Stimulated activated CD4-positive, alpha-beta T cell treated with anti-CD3 and anti-CD28 coated beads, TNF-alpha, amount 100 ng/mL, for 4 hours (primary cell): ENCODE measurements at places on chromosomes 5 and 9.

- no peak for DNase-seq
Measured at GRCh38 chr5:2133080-2133479, 250.4 kb upstream of the IRX4 start.

DNA sequence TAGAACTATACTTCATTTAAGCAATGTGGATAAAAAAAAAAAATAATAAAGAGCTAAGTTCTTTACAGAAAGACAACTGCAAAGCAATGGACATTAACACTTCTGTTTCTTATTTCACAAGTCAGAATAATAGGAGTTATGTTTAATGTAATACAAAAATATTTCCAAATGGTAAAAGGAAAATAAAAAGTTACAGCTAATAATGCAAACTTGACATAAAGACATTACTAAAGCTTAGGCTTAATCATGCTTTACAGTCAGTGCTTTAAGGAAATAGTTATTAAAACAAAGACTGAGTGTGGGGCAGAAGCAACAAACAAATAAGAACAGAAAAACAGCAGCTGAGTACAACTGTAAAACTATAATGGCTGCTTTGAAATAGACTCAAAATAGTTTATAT, 56.7 kb downstream of the ZFR start:
- DNase-seq, result no peak

GRCh38 chr5:38922199-38922598, 76.4 kb downstream of the OSMR start:
- peak; percentile 4 for DNase-seq

- no peak for DNase-seq
Measured at GRCh38 chr5:38598296-38598993, 42.0 kb upstream of the LIFR start.

DNA sequence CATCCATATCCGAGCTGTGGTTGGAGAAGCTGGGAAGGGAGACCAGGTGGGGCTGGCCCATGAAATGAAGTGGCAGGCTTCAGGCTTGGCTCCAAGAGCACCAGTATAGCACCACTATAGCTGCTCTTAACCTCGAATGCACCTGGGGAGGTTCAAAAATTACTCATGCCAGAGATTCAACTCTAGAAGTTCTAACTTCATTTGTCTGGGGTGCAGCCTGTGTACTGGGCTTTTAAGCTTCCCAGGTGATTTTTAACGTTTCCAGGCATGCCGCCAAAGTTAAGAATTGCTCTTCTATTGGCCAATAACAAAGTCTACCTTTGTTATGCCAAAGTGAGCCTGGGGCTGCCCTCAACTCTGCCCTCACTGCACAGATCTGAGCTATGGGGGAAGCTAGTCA, 458 bp downstream of the PRSS3 start:
- DNase-seq, result no peak

DNA sequence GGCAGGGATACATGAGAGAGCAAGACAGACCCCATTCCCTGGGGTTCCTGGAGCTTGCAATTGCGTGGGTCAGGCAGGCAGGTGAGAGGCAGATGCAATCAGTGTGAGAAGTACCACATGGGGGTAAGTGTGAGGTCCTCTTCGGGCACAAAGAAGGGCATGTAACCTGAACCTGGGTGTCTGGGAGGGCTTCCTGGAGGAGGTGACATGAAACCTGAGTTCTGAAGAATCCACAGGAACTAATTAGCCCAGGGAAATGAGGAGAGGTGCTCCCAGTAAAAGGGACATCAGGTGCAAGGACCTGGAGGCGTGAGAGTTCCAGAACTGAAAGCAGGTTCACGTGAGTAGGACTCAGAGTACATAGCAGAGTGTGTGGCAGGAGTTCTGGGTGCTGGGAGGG, 2.5 kb downstream of the AMBP start:
- DNase-seq, result no peak

DNA sequence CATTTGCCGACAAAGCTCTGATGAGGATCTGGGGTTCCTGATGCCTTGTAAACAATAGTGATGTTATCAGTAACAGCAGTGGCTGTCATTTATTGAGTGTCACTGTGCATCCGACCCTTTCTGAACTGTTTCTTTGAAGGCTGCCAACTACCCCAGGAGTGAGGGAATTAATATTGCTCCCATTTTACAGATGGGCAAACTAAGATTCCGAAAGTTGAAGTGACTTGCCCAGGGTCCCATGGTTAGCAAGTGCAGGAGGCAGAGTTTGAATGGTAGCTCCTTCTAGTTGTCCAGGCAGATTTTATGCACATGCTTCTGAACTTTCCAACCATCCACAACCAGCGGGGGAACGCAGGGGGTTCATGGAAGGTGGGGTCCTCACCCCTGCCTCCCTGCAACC, 81.9 kb downstream of the COL27A1 start:
- no peak for DNase-seq

DNA sequence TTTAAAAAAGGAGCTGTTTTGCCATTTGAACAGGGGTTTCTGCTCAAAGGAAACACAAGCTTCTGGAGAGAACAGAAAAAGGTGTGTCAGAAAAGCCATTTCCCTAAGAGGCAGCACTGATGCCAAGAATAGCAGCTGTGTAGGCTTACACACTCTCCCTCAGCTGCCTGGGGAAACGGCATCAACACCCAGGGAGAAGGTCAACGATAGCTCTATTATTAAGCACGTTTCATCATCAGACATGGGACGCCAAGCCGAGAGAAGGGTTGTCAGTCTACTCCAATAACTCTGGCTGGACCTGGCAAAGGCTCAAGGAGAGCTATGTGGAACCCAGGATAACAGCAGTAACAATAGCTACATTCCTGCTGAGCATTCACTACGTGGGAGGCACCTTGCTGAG, 314.2 kb downstream of the CDK5RAP2 start:
- DNase-seq, result no peak

GRCh38 chr9:96493757-96494156, 43.8 kb downstream of the HABP4 start:
- DNase-seq, result no peak

DNA sequence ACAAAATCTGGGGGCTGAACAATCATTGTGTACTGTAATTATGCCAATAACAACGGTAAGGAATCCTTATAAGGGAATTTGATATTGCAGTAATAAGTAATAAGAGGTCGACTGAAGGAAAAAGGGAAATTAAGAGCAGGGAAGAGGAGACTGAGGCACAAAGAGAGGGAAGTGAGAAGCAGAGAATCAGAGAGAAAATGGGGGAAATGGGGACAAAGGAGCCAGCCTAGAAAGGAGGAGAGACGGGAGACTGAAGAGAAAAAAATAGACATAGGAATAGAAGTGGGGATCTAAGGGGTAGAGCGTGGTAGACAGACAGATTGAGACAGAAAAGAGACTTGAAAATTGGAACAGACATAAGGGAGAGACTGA, 518 bp upstream of the ZNF300 start:
- DNase-seq, result no peak

DNA sequence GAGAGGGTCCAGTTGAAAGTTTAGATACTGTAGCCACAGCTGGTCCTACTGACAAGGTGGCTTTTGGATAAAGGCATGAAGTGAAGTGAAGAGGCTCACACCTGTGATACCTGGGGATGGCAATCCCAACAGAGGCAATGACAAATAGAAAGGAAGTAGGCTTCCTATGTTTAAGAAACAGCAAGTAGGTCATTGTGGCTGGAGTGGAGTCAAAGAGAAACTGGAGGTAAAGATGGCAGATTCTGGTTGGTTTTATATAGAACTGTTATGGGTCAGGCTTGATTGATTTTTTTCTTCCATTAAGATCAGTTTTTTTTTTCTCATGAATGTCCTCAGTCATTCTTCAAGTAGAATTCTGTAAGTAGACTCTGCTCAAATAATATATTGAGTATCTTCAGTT, 79.5 kb downstream of the ANXA1 start:
- DNase-seq, result no peak

GRCh38 chr5:87184605-87185004, 83.1 kb upstream of the RASA1 start:
- no peak for DNase-seq

DNA sequence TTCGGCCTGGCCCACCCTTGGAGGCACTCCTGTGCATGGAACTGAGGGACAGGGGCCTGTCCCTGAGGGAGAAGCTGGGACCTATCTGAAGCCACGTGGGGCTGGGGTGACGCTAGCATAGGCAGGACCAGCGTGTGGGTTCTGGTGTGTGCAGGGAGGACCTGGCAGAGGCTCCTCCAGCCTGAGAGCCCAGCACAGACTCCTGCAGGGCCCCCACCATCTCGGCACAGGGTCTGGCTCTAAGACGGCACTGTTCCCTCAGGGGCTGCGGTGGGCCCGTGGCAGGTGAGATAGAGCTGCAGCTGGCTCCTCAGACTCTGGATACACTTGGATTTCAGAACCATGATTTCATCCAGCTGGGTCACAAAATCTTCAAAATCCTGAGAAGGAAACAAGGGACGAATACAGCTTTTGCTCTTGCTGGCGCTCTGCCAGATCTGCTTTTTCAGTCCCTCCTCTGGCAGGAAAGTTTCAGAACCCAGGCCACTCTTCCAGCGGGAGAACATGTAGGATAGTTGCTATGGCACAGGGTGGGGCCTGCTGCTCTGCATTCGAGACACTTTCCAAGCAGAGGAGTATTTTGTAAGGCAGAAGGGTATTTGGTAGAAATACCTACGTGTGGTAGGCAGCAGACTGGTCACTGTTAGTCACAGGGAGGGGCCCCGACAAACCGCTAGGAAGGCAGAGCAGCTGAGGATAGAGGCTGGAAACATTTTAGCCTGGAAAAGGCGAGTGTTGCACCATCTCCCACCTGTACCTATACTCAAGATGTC, 74.7 kb downstream of the KIF24 start:
- no peak for DNase-seq

- no peak for DNase-seq
Measured at GRCh38 chr5:16665601-16666000, 48.8 kb upstream of the RETREG1 start.

DNA sequence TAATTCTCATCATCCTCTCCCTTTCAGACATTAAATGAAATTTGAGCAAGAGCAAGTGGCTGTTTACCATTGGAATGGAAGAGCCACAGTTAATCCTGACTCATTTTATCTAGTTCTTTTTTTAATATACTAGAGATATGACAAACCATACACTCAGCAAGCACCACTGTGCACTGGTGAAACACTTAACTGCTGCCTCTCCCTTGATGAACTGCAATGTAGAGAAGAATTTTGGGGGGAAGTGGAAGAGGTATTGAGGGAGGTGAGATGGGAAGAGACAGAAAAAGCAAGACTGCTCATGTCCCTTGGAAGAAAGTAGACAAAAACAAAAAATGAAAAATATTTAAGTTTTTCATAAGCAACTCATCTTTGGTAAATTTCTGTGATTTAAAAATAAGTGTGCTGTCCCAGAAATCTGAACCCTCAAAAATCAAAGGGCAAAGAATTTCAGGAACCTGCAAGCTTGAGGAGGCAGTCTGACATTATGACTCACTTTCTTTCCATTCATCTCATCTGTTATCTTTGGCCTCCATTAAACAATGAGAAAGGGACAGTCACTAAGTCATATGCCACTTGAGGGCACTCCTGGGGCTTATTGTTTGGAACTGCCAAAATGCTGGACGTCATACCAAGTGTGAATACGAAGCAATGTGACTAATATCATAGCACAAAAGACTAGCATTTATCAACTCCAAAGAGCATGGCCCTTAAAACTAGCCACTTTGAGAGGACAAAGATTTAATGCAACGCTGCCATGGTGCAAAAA, 566.8 kb upstream of the DMAC1 start:
- DNase-seq, result no peak

DNA sequence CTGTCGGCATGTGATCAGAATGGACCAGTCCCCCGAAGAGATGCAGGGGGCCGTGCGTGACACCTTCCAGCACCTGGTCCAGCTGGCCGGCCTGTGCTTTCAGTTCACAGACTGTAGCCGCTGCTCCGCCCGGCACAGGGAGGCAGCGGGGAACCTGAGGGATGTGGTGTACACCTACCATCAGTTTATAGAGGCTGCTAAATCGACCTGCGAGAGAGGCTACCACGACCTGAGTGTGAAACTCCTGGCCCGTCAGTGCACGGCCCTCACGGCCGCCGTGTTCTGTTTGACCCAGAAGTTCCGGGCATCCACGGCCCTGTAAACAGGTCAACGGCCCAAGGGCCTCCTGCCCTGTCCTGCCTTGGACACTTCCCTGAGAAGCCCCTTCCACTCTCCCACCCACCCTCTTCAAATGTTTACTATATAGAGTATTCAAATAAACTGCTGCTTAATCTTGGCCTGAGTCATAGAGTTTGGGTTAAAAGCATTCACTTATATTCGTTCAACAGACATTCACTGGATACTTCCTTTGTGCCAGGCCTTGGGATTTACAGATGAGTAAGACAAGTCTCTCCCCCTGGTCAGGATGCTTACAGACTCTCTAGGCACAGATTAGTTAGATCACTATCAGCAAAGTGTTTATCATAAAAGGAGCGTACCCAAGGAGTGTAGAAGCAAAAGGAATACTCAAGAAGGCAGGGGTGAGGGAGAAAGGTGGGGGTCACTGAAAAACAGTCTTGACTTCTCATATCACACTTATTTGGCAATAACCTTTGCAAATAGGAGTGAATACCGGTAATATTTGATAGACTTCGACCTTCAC, 6.9 kb upstream of the TRMT10B start:
- DNase-seq, result no peak

- no peak for DNase-seq
Measured at GRCh38 chr5:116859666-116860320, 285.2 kb upstream of the SEMA6A start.

DNA sequence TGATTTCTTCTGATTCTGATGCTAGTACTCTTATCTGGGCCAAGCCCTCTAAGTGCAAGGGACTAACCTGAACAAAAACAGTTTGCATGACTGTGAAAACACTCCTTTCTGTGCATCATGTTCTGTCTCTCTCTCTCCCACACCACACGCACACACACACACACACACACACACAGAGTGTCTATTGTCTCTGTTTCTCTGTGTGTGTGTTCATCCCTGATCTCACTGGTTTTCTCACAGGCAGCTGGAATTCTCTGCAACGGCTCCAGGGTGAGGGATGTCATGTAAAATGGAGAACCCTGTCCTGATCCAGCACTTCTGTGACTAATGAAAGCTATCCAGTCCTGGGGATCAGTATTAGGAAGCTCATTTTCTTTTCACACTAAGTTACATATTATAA, 453.1 kb upstream of the RGMB start:
- DNase-seq, result no peak

DNA sequence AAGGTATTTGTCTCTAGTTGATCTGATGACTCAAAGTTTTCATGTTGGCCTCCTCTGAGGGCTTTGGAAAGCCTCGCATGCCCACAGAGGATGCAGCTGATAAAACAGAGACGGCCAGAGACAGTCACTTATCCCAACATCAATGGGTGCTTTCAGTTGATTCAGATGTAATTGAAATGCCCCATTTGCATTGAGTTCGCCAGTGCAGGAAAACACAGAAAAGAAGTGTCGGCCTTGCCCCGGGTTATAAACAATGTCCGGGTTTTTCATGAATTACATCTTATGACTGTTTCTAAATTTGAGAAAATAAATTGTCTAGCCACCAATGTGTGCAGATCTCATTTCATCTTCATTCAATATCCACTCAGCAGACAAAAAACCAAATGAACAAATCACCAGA, 42.2 kb upstream of the ICE1 start:
- DNase-seq, result no peak

- no peak for DNase-seq
Measured at GRCh38 chr5:174307656-174308271, 262.3 kb downstream of the NSG2 start.
